ENCODE measurements at places on chromosomes 5 and 9. TPM values are rescaled to one million over a fixed set of nuclear protein-coding genes. Genes with fewer than 3 reads are reported as not detected.

The SLC34A1 gene
- not detected for total RNA-seq

The FUT7 gene
- not detected for total RNA-seq

The GALNT12 gene
- total RNA-seq, result 0.22 TPM

The ARHGEF37 gene
- 0.25 TPM for total RNA-seq

The FBP2 gene
- not detected for total RNA-seq

The PDE8B gene
- not detected for total RNA-seq

The FAM193B gene
- 24.9 TPM for total RNA-seq

- no peak overlapping the region for H3K27ac ChIP-seq
- H3K4me3 ChIP-seq, result no peak overlapping the region
- no peaks in the 10 kb centered on the region for H3K4me1 ChIP-seq
- no peaks in the 10 kb centered on the region for H3K36me3 ChIP-seq
- no peak for DNase-seq
These were observed 114.2 kb downstream of the GOLPH3 start for GRCh38 chr5:32059761-32060530.

DNA sequence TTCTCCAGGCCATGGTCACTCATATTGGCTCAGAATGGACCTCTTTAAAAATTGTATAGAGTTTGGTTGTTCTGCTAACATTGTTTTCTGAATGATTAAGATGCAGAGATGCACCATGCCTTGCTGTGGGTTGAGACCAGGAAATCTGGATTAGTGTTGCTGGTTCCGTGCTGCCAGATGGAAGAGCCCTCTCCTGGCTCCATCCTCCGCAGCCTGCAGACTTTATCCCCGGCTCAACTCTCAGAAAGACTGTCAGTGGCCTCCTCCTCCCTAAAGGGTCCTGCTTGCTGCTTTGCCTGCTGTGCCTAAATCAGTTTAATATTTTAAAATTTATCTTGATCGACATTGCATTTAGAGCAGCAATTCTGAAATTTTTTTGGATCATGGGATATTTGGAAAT is 196.7 kb downstream of the TENT4A start:
- no peak overlapping the region for H3K4me3 ChIP-seq
- H3K27me3 ChIP-seq, result no peaks in the 10 kb centered on the region
- no peak overlapping the region for H3K27ac ChIP-seq
- H3K4me1 ChIP-seq, result no peaks in the 10 kb centered on the region
- no peaks in the 10 kb centered on the region for H3K36me3 ChIP-seq

DNA sequence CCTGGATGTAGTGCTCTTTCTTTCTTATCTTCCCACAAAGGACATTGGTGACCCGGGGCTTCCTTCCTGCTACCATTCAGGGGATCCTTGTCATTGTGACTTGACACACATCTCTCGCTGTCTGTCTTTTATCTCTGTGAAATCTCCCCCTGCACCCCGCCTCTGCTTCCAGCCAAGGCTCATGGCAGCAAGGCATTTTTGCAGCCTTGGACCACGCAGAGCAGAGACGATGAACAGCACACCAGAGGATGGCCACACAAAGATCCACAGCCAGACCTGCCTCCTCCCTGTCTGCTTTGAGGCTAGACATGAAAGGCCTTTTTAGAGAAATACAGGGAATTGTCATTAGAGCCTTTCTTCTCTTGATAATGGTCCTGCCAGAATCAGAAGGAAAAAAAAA is 549.1 kb downstream of the CDK5RAP2 start:
- H3K4me3 ChIP-seq, result no peak overlapping the region
- DNase-seq, result no peak
- no peaks in the 10 kb centered on the region for H3K36me3 ChIP-seq
- no peaks in the 10 kb centered on the region for H3K27me3 ChIP-seq

DNA sequence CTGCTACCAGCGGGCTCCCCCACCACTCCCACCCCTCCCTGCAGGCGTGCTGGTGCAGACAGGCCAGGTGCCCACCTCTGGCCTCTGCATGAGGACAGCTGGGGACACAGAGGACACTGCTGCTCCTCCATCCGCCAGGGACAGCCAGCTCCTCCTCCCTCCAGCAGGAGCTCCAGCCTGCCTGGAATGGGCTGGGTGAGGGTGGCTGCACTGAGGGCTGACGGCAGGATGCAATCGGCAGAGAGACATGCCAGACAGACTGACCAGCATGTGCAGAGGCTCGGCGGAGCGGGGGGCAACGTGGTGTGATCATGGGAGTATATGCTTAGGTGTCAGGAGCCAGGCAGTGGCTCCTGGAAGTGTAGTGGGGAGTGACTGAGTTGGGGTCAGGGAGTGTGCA is 68.4 kb downstream of the RASGEF1C start:
- DNase-seq, result no peak
- no peak overlapping the region for H3K4me3 ChIP-seq
- no peaks in the 10 kb centered on the region for H3K4me1 ChIP-seq
- no peaks in the 10 kb centered on the region for H3K36me3 ChIP-seq

GRCh38 chr9:131441441-131441840 is 47.6 kb downstream of the PRRC2B start:
- H3K4me3 ChIP-seq, result no peak overlapping the region
- H3K4me1 ChIP-seq, result no peaks in the 10 kb centered on the region
- no peak overlapping the region for H3K27ac ChIP-seq
- no peaks in the 10 kb centered on the region for H3K27me3 ChIP-seq
- DNase-seq, result no peak

DNA sequence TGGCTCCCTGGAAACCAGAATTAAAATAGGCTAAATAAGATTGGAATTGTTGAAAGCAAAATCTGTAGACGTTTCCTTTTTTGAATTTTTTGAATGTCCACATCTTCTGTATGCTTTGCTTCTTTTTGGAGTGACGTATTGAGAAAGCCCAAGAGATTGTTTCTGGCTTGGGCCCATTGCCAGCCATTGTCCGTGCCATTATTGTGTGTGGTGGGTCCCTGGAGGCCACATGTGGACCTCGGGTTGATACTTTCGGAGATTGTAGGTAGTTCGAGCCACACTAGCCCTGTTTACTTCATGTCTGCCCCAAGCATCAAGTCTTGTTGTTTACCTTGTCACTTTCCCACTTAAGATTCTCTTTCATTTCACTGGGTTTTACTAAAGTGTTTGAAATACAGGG is 106.0 kb downstream of the PALM2AKAP2 start:
- no peak overlapping the region for H3K4me3 ChIP-seq
- peaks cover 29% of the 10 kb centered on the region for H3K4me1 ChIP-seq
- H3K27me3 ChIP-seq, result no peaks in the 10 kb centered on the region
- peak; percentile 79 for DNase-seq
- H3K36me3 ChIP-seq, result peaks cover 13% of the 10 kb centered on the region

DNA sequence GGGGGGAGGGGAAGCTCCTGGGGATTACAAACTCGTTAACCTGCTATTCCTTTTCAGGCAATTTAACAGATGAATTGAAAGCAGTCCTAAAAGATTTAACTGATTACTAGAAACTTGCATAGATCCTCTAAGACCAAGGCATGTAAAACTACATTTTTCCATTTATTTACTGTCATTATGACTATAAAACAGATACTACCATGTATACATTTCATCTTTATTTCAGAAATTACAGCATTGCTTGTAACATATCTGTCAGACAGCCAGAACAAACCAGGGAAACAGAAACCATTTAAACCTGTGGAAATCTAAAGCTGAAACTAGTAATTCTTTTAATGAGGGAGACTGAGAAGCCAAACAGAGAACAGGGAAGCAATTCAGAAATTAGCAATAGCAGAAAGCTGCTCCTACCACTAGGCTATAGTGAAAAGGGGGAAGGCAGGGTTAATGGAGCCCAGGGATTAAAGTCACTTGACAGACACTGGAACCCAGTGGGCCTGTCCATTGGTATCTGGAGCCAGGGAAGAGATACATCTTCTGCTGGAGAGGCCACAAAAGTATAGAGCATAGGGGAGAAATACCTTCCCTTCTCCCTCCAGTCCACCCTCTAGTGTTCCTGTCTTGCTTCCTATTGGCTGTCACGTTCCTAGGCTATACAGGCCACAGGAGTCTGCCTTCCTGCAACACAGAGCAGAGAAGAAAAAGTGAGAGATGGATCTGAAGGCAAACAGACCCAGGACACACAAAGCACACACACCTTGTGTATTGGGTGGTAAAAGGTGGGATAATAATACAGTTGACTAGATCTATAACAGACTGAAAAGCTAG is 33.8 kb downstream of the PDCD1LG2 start:
- H3K27me3 ChIP-seq, result no peaks in the 10 kb centered on the region
- no peak overlapping the region for H3K27ac ChIP-seq
- no peaks in the 10 kb centered on the region for H3K4me1 ChIP-seq
- DNase-seq, result no peak
- H3K36me3 ChIP-seq, result no peaks in the 10 kb centered on the region

DNA sequence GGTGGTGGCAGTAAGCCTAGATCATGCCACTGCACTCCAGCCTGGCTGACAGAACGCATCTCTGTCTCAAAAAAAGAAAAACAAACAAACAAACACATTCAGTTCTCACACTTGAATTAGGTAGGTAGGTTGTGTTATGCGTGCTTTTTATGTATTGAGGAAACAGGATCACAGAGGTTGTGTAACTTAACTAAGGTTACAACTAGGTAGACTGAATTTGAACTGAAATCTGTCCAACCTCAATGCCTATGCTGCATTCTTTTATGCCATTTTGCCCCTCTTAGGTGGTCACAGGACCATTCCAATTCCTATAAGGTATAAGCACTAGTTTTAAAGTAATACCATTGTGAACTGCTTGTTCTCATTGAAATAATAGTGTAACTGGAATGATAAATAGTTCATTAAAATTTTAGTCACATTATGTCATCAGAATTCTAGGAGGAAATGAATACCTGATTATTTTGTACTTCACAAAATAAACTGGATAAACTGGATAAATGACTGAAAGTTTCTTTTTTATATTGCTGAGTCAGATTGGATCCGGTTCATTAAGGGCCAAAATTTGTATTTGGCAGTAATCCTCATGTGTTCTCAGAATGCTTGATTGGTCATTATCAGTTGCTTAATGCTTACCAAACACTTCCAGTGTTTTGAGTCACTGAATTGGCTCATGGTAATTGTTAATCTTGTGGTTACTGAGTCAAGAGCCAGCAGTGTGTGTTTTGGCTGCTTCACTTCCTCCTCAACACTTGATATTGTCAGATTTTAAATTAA is 7.1 kb downstream of the UBAP1 start:
- no peaks in the 10 kb centered on the region for H3K27me3 ChIP-seq
- peaks cover 12% of the 10 kb centered on the region for H3K4me1 ChIP-seq
- DNase-seq, result peak; percentile 22

DNA sequence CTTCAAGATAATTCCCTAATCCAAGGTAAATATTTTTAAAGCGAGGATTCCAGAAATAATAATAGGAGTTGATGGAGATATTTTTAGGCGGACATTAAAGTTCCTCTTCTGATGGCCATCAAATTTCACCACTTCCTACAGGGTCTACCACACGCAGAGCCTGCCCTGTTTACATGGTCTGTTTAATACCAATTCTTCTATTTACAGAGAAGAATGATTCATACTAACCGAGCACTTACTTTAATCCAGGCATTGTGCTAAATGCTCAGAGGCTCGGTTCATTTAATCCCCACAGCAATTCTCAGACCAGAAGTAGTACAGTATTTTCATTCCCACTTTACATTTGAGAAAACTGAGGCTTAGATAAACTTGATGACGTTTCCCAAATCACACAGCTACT is 3.0 kb upstream of the ITGA1 start:
- peaks cover 32% of the 10 kb centered on the region for H3K4me1 ChIP-seq
- no peaks in the 10 kb centered on the region for H3K36me3 ChIP-seq
- H3K4me3 ChIP-seq, result no peak overlapping the region
- H3K27ac ChIP-seq, result no peak overlapping the region

DNA sequence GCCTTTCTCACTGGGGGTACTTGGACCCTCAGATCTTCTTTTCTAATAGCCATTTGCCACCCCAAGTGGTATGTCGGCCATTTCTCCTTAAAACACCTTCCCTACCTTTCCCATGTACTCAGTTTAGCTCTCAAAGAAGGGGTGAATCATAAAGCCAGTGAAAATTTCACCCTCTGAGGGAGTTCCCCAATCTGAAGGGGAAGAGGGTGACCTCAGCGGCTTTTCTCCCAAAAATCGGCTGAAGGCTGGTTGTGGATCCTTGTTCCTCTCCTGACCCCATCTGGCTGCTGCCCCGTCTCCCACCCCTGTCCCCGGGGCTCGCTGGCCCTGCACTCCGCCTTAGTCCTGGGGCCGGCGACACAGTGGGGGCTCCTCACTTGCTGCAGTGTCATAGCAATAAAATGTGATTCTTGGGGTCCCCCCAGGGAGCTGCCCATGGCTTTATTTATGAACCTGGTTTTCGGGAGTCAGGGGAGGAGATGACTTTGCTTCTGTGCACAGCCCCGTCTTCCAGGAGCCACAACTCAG is 17.3 kb upstream of the LTC4S start:
- no peak overlapping the region for H3K4me3 ChIP-seq
- H3K36me3 ChIP-seq, result peaks cover 82% of the 10 kb centered on the region
- DNase-seq, result no peak
- no peaks in the 10 kb centered on the region for H3K4me1 ChIP-seq
- no peak overlapping the region for H3K27ac ChIP-seq
- no peaks in the 10 kb centered on the region for H3K27me3 ChIP-seq

GRCh38 chr5:146082798-146083197 is 22.6 kb downstream of the PLAC8L1 start:
- peaks cover 7% of the 10 kb centered on the region for H3K4me1 ChIP-seq
- no peaks in the 10 kb centered on the region for H3K36me3 ChIP-seq
- no peaks in the 10 kb centered on the region for H3K27me3 ChIP-seq
- H3K27ac ChIP-seq, result no peak overlapping the region
- DNase-seq, result no peak

DNA sequence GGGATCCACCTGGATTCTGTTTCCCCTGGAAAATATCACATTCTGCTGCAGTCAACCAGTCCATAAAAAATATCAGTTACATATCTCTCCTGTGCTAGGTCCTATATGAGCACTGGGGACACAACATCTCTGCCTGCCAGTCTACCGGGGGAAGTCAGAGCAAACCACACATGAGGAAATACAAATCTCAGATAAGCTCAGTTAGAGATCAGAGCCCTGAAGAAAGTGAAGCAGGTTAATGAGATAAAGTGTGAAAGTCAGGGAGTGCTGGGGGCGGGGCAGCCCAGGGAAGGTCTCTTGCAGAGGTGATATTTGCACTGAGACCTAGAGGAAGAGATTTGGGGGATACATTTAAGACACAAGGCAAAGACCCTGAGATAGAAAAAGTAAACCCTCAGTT is 67.8 kb upstream of the SLC1A1 start:
- H3K4me1 ChIP-seq, result no peaks in the 10 kb centered on the region
- no peak overlapping the region for H3K27ac ChIP-seq
- H3K27me3 ChIP-seq, result no peaks in the 10 kb centered on the region
- no peaks in the 10 kb centered on the region for H3K36me3 ChIP-seq
- no peak overlapping the region for H3K4me3 ChIP-seq
- no peak for DNase-seq

- H3K27me3 ChIP-seq, result no peaks in the 10 kb centered on the region
- no peak overlapping the region for H3K4me3 ChIP-seq
- H3K4me1 ChIP-seq, result peaks cover 24% of the 10 kb centered on the region
- no peaks in the 10 kb centered on the region for H3K36me3 ChIP-seq
- peak; percentile 49 for DNase-seq
These were observed 25.2 kb downstream of the SHC3 start for GRCh38 chr9:89153232-89154017.

- DNase-seq, result peak; percentile 76
- H3K36me3 ChIP-seq, result no peaks in the 10 kb centered on the region
- no peaks in the 10 kb centered on the region for H3K27me3 ChIP-seq
- no peak overlapping the region for H3K4me3 ChIP-seq
- peak overlapping the region; percentile 91 for H3K27ac ChIP-seq
These were observed 38.8 kb upstream of the GLRX start for GRCh38 chr5:95861221-95861863.

GRCh38 chr5:180305481-180305880 is 13.6 kb upstream of the MAPK9 start:
- no peaks in the 10 kb centered on the region for H3K4me1 ChIP-seq
- DNase-seq, result no peak
- H3K4me3 ChIP-seq, result no peak overlapping the region
- H3K36me3 ChIP-seq, result peaks cover 88% of the 10 kb centered on the region
- no peak overlapping the region for H3K27ac ChIP-seq

All from SJSA1 (cell line).